ENCODE measurements at places on chromosomes 2 and 18. TPM values are rescaled to one million over a fixed set of nuclear protein-coding genes. Genes with fewer than 3 reads are reported as not detected.

Gene DCC
- not detected for total RNA-seq

Gene DHX57
- total RNA-seq, result 21.6 TPM

Gene ASIC4
- total RNA-seq, result 0.14 TPM

Gene PROM2
- 0.19 TPM for total RNA-seq

Gene SLC38A11
- total RNA-seq, result not detected

Gene IL18R1
- total RNA-seq, result 0.72 TPM

Gene IL1B
- total RNA-seq, result 0.13 TPM

Gene MYOM1
- 0.19 TPM for total RNA-seq

Gene ANKRD29
- total RNA-seq, result 17.4 TPM

Gene EMILIN2
- total RNA-seq, result 12.7 TPM

Gene ZBTB7C
- 0.33 TPM for total RNA-seq

Gene ATP8B1
- 6.2 TPM for total RNA-seq

Gene PARD6G
- 3.5 TPM for total RNA-seq

Gene PLCD4
- 0.29 TPM for total RNA-seq

Gene TMEM247
- not detected for total RNA-seq

Gene RAB6C
- not detected for total RNA-seq

Gene HJURP
- total RNA-seq, result 64.5 TPM

Gene CCDC138
- 7.9 TPM for total RNA-seq

Gene BUB1
- 46.7 TPM for total RNA-seq

Gene ARHGEF4
- total RNA-seq, result 9.1 TPM

Gene IL1RL2
- total RNA-seq, result not detected

Gene REG3A
- total RNA-seq, result not detected

Gene MYO5B
- total RNA-seq, result 8.9 TPM

Gene DSG1
- not detected for total RNA-seq

Gene GPR75
- 1.4 TPM for total RNA-seq

Gene ORMDL1
- 46.9 TPM for total RNA-seq
